ENCODE measurements at places on chromosomes 5 and 9.

DNA sequence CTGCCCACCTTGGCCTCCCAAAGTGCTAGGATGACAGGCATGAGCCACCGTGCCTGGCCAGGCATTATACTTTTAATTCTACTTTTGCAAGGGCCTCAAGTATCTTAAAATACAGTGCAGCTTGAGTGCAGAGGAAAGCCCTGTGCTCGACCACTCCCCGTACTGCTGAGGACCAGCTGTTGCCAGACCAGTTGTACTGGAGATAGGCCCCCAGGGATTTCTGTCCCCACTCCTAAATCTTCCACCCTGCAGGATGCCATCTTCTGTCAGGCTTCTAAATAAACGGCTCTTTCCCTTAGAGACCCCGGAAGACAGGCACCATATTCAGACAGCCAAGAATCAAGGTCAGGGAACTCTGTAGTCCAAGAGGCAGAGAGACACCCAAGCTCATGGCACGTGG is 16.6 kb upstream of the PSMD5 start:
- H3K27me3 ChIP-seq = no peaks in the 10 kb centered on the region
- DNase-seq = no peak
- peaks cover 2% of the 10 kb centered on the region for H3K36me3 ChIP-seq
- H3K27ac ChIP-seq = no peak overlapping the region

GRCh38 chr5:19930451-19930850 is 57.5 kb downstream of the CDH18 start:
- H3K4me3 ChIP-seq = no peak overlapping the region
- no peak for DNase-seq
- no peaks in the 10 kb centered on the region for H3K27me3 ChIP-seq
- H3K27ac ChIP-seq = no peak overlapping the region
- no peaks in the 10 kb centered on the region for H3K36me3 ChIP-seq
- peaks cover 5% of the 10 kb centered on the region for H3K4me1 ChIP-seq

DNA sequence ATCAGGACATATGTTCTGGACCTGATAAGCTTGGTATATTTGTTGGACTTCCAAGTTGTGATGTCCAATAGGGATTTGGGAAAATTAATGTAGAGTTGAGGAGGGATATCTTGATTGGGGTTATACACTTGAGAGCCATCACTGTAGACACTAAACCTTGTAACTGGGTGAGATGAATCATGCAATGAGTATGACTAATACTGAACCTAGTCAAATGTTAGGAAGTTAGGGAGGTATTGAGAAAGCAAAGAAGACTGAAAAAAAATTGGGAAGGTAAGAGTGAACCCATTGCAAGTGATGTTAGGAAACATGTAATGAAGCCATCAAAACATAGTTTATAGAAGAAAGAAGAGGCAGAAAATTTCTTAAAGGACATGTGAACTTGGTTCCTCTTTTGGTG is 668.4 kb upstream of the CDH9 start:
- no peak overlapping the region for H3K27ac ChIP-seq
- DNase-seq = no peak
- no peak overlapping the region for H3K4me3 ChIP-seq
- H3K36me3 ChIP-seq = no peaks in the 10 kb centered on the region

GRCh38 chr5:170183816-170184687 is 48.7 kb upstream of the C5orf58 start:
- no peaks in the 10 kb centered on the region for H3K27me3 ChIP-seq
- H3K27ac ChIP-seq = no peak overlapping the region
- DNase-seq = peak; percentile 83
- no peaks in the 10 kb centered on the region for H3K36me3 ChIP-seq
- no peak overlapping the region for H3K4me3 ChIP-seq
- H3K4me1 ChIP-seq = no peaks in the 10 kb centered on the region

DNA sequence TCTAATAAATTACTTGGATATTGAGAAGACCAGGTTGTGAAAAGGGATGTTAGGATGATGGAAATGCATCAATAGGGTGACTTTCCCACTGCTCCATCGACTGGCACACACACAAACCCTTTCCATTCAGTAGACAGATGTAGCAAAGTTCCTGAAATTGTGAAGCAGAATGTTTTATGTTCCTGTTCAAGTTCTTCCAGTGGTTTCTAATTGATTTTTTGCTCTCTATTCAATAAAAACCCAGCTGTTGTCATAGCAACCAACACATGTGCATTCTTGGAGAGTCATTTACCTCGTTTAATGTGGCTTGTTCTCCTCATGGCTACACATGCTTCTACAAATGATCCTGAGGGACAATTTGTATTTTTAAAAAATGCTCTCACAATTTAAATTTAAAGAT is 244.6 kb downstream of the RAB3C start:
- DNase-seq = no peak
- no peak overlapping the region for H3K4me3 ChIP-seq
- H3K4me1 ChIP-seq = no peaks in the 10 kb centered on the region
- no peaks in the 10 kb centered on the region for H3K36me3 ChIP-seq
